ENCODE measurements at places on chromosomes 2 and 18.

DNA sequence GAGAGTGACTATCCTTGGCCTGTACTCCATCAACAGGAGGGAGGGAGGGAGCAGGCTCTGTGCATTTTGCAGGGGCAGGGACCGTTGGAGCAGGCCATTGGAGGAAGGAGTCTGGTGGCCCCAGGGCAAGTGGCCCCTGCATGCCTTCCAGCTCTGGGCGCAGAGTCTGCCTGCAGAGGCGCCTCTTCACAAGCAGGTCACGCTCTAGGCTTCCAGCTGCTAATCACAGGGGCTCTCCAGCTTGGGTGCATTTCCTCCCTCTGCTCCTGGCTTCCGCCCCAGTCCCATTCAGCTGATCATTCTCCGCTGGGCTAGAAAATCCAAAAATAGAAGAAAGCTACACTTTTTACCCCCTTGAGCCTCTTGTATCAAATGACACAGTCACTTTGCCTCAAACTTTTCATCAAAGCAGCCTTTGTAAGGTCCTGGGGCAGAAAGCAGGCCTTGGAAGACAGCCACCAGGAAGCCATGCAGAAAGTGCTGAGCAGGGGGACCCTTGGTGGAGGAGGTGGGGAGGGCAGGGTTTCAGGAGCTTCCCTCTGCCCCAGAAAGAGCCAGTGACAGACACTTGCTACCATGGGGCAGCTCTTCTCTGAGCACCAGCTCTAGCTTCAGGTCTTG lies 11.3 kb downstream of the TMEM247 start:
- DNase-seq, result no peak

GRCh38 chr18:75280427-75281280 lies 70.1 kb downstream of the TSHZ1 start:
- DNase-seq, result no peak

- DNase-seq, result no peak
Observed at GRCh38 chr2:196131949-196132925, 39.1 kb downstream of the STK17B start.

- no peak for DNase-seq
Observed at GRCh38 chr2:173874894-173875237, 90.3 kb downstream of the SP3 start.

DNA sequence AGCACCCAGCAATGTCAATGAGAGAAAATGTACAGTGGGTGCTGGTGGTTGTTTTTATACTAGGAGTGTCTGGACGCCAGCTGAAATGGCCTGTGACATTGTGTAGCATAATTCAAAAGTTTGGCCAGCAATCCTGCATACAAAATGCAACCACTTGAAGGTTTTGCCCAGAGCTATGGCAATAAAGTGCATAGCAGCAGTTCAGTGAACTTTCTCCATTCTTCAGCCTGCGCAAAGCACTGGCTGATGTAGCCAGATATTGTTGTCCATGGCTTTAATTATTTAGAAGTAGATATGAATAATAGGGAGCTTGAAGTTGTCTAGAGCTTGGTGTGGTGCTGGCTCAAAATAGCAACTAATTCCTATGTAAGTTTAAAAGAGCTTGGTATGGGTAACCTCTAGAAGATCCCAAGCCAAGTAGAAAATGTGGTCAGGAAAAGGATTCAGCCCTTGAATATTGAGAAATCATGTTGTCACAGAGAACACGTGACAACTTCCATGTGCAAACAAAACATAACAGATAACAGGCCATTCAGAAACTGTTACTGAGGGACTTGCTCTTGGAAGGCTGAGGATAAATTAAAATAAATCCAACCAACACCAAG lies 33.3 kb upstream of the PGAP1 start:
- no peak for DNase-seq

DNA sequence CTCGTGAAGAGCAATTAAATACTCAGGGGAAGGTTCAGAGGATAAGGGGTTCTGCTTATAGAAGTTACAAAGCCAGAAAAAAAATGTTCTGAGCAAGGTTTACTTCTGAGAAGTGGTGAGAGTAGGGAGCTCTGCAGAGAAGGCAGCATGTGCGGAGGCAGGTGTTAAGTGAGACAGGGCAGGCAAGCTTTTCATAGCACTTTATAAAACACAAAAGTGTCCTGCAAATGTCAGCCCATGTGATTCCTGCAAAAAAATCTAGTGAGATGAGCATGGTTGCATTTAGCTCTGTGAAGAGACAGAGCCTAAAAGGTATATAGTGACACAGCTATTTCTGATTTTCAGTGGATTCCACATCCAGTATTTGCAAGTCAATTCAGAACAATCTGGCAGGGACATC lies 223.8 kb upstream of the SYT4 start:
- no peak for DNase-seq

DNA sequence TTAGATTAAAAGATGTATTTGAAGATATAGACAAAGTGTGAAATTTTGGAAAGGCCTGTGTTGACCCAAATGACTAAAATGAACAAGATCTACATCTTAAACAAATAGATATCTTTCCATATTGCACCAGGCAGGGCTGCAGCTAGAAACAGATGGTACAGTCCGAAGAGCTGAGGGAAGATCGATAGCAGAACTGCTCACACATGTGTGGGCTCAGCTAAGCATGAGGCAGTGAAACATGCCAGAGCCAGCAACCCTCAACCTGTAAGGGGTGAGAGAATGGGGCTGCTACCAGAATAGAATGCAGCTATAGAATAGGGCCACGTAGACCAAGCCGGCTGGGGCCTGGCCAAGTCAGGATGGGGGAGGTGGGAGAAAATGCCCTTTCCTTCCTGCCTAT lies 87.8 kb downstream of the SLC5A7 start:
- peak; percentile 24 for DNase-seq

GRCh38 chr2:86417961-86418360 lies 23.2 kb upstream of the KDM3A start:
- no peak for DNase-seq

DNA sequence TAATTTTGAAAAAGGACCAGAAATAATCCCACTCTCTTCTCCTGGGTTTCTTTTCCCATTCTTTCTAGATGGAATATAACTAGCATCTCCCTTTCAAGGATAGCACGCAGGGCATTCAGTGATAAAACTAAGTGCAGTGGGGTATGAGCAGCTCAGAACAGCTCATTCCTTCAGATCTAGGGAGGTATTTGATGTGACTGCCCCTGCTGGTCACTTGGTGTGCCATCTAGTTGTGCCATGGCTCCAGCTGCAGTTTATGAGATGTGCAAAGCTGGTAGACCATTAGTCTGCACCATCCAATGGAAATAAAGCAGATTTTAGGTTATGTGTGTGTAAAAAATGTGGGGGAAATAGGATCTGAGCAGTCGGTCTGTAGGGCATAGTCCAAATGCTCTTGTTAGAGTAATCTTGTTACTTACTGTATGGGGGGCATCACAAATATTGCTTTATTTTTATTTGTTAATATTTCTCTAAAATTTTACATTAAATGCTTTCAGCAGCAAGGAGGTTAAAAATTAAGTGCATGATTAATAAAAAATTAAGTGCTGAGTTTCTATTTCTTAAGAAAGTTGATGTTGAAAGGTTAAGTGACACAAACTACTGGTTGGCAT lies 38.9 kb downstream of the CTAGE1 start:
- DNase-seq, result no peak

GRCh38 chr2:180991820-180992219 lies 11.4 kb downstream of the UBE2E3 start:
- DNase-seq, result no peak

DNA sequence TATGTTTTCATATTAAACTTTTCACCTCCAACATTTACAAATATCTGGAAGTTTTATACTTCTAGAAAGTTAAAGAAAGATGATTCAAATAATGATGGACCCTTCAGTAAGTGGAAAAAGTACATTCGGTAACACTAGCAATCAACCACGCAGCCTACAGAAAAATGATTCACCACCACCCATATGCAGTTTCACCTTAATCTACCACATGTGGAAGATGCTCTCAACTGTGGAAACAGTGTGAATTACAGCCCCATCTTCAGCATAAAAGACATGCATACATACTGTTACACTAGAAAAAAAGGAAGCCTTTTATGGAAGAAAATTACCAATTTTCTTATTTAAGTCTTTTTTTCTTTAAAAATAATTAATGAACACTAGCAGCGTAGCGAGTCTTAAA lies 1.1 kb downstream of the SLC38A11 start:
- DNase-seq, result no peak

GRCh38 chr2:47558116-47558767 lies 155.3 kb downstream of the MSH2 start:
- peak; percentile 6 for DNase-seq

GRCh38 chr18:58579561-58580047 lies 49.3 kb downstream of the ALPK2 start:
- DNase-seq, result no peak

DNA sequence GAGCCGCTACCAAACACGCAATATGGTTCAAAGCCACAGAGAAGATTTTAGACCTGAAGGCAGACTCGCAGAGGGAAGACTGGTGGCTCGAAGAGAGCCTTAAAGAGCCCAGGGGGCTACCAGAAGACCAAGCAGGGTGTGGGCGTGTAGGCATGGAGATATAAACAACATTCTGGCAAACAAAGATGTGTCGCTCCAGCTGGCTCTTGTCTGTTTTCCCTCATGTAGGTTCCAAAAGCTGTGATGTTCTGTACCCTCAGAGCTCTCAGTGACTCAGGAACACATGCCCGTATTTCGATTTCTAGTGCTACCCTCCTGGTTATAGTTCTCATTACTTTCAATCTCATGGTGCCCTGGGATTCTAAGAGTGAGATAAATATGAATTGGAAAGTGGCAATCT lies 44.5 kb downstream of the DOCK10 start:
- DNase-seq, result no peak

DNA sequence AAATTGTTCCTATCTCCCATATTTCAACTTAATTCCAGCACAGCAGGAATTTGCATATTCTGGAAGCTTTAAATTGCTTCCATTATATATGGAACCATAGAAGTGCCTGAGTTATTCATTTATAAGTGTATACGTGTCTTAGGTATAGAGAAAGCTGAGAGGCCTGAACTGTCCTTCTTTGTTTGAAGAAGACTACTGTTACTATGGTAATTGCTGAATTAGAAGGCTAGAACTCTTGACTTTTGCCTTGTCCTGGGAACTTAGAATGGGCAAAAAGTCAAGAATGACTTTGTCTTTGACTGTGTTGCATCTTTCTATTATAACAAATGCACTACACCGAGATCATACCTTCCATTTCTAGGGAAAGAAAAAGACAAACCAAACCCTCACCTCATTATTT lies 15.7 kb downstream of the CAMKMT start:
- DNase-seq, result no peak

- no peak for DNase-seq
Observed at GRCh38 chr18:77220726-77221125, 28.9 kb upstream of the GALR1 start.

GRCh38 chr18:40469851-40470250 lies 1485.2 kb upstream of the PIK3C3 start:
- peak; percentile 55 for DNase-seq

GRCh38 chr2:27495840-27496356 lies 741 bp upstream of the GCKR start:
- DNase-seq, result no peak

DNA sequence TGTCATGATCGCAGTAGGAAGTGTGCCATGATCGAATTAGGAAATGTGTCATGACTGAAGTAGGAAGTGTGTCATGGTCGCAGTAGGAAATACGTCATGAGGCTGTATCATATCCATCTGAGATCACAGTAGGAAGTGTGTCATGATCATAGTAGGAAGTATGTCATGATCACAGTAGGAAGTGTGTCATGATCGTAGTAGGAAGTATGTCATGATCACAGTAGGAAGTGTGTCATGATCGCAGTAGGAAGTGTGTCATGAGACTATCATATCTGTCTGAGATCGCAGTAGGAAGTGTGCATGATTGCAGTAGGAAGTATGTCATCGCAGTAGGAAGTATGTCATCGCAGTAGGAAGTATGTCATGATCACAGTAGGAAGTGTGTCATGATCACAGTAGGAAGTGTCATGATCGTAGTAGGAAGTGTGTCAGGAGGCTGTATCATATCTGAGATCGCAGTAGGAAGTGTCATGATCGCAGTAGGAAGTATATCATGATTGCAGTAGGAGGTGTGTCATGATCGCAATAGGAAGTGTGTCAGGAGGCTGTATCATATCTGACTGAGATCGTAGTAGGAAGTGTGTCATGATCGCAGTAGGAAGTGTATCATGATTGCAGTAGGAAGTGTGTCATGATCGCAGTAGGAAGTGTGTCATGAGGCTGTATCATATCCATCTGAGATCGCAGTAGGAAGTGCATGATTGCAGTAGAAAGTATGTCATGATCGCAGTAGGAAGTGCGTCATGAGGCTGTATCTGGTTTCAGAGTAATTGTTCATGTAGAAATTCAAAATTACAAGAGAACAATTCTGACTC lies 56.4 kb upstream of the NFATC1 start:
- DNase-seq, result no peak

- DNase-seq, result no peak
Observed at GRCh38 chr2:133849341-133849740, 281.1 kb upstream of the NCKAP5 start.

DNA sequence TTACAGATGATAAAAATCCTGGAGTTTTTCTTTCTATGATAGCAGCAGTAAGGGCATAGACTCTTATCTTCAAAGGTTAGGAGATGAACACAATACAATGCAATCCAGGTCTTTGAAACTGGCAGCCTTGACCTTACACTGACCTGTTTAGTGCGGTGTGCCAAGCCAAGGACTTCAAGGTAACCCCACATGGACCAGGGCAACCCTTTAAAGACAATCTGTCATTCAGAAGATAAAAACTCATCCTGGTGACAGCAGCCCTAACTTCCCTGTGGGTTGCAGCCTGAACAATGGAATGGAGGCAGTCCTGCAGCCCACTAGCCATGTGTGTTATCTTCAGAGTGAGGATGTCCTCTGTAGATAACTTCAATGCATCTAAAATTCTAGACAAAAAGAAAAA lies 78.1 kb downstream of the RTTN start:
- no peak for DNase-seq

- no peak for DNase-seq
Observed at GRCh38 chr2:219783359-219783975, 156.0 kb downstream of the SLC4A3 start.

DNA sequence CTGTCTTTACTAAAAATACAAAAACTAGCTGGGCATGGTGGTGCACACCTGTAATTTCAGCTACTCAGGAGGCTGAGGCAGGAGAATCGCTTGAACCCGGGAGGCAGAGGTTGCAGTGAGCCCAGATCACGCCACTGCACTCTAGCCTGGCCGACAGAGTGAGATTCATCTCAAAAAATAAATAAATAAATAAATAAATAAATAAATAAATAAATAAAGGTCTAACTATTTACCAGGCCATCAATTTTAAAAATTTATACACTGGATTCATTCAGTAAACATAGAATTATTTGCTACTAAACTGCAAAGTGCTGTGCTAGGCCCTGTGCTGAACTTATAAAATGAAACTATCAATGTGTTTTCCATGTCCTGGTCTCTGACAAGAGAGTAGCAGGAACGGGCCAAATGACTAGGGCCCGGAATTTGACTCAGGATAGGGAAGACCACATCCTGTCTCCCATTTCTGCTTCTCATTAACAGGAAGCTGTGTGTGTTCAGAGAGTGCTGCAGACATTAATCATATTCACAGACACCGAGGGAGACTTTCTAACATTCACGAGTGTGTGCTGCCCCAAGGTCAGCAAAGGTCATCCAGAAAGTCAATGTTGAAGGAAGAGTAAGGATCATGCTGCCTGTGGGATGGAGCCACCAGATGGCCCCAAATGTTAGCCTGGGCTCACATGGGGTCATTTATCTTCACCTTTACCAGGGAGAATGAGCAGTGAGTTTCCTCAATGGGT lies 95.8 kb downstream of the SPP2 start:
- no peak for DNase-seq

All from NCI-H446 (cell line).